ENCODE measurements at places on chromosomes 7 and 10. TPM values are rescaled to one million over a fixed set of nuclear protein-coding genes. Genes with fewer than 3 reads are reported as not detected.

- DNase-seq, result no peak
Observed at GRCh38 chr7:24346129-24346528, 62.1 kb downstream of the NPY start.

GRCh38 chr10:89549510-89549909 lies 14.1 kb upstream of the SLC16A12 start:
- no peak for DNase-seq

DNA sequence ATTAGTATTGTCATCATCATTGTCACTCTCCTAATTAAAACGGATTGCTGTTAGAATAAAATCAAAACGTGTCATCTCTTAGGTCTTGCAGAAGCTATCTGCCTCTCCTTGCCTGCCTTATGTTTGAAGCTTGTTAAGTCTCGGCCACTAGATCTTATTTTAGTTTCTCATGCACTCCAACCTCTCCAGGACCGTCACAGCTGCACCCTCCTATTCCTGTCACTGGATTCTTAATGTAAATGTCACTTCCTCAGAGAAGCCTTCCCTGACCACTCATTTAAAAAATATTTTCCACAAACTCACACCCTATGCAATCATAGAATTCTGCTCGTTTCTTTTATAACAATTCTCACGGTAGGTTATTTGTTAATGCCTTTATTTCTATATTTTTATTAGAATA lies 103.9 kb upstream of the DKK1 start:
- DNase-seq, result no peak

- no peak for DNase-seq
Observed at GRCh38 chr10:124593431-124593985, 131.9 kb downstream of the LHPP start.

DNA sequence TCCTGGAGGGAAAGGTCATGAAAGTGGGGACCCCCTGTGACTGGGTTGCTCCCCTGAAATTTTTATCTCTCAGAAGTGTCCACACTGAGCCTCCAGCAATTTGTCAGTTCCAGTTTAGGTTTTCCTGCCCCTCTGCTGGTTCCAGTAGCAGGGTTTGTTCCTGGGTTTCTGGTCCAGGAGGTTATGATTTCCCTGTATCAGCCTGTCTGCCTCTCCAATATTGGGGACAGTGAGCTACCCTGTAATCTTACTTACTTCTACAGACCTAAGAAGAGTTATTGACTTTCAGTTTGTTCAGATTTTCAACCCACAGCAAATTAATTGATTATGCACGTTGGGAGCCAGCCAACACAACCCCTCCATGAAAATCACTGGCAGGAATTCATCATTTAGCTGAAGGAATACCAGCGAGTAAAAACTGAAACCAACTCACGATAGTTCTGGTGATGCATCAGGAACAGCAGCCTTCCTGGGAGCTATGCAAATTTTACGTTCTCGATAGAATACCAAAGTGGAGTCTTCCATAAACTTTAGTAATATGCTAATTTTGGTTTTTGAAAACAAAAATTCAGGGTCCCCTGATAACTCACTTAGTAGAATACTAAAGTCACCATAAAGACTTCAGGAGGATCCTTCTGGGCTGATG lies 31.3 kb upstream of the IL15RA start:
- no peak for DNase-seq

DNA sequence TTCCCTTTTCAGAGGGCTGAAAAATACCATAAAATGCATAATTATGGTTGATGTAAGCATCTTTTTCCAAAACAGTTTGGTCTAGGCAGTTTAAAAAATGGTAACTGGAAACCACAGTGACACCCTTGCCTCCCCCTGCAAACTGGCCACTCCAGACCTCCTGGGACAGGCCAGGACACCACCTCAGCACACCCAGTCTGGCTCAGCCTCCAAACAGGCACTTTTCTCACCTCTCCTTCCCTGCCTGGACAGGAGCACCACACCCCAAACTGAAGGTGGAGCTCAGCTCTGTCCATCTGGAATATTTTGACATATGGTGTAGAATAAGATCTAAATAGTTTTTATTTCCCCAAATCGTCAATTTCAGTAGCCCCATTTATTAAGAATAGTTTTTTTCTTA lies 78.5 kb downstream of the CDK14 start:
- no peak for DNase-seq

- no peak for DNase-seq
Observed at GRCh38 chr10:112080231-112080630, 103.3 kb downstream of the GPAM start.

DNA sequence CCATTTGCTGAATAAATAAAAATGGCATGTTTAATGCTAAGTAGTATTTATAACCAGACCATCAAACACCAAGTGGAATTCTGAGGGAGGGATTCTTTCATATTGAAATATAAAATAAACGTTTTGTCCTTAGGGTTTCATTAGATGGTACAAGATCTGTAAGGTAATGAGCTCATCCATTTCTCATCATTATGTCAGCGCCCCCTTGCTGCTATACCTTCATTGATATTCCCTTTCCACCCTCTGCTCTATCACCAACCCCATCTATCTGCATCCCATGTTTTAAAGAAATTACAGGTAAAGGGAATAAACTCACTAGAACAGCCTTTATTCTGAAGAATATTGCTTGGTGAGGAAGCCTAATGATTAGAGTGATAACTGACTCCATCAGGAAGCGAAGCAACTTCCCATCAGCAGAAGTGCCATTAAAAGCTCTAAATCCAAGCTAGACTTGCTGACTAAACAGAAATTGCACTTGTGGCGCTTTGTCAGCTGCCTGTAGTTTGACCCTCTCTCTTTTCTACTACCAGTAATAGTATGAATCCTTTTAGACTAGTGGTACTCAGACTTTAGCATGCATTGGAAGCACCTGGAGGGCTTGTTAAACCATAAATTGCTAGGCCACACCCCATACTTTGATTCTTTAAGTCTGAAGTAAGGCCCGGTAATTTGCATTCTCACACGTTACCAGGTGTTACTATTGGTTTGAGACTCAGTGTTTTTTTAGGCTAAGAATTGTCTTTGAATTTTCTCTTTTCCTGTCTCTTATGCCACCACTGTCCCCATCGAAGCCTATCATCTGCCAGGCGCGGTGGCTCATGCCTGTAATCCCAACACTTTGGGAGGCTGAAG lies 27.5 kb downstream of the ADD3 start:
- no peak for DNase-seq

DNA sequence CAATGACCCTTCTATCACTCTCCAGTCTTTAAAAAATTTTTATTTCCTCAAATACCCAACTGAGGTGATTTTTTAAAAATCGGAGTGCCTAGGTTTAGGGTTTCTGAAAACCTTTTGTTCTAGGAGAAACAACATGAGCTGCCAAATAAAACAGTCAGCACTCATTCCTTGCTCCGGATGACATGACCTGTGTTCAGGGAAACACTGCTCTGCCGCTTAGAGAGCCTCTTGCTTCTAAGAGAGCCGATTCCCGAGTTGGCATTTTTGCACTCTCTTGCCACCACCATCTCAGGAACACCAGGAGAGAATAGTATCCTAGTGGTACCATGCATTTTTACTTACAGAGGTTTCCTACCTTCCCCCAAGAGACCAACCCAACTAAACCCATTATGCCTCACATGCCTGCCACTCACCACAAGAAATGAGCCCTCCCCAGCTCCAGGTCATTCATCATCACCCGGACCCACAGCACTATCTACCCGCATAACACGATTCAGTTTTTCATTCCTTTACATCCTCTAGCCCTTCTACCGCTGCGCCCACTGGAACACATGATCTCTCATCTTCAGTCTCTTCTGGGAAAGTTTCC lies 365.4 kb downstream of the THSD7A start:
- DNase-seq, result no peak

Gene ASB4
- 0.18 TPM for polyA plus RNA-seq

Gene MINDY4
- polyA plus RNA-seq, result 42.4 TPM

Gene SGCE
- polyA plus RNA-seq, result 87.1 TPM

Gene ANKRD30A
- not detected for polyA plus RNA-seq

All from renal pelvis (tissue), 12 donors.